ENCODE measurements at places on chromosomes 12 and 14.
A peak's percentile ranks its signal among the peaks of the same experiment; 100 is the strongest.

- DNase-seq = no peak
Observed at GRCh38 chr14:30357791-30358190, 201.2 kb upstream of the G2E3 start.

DNA sequence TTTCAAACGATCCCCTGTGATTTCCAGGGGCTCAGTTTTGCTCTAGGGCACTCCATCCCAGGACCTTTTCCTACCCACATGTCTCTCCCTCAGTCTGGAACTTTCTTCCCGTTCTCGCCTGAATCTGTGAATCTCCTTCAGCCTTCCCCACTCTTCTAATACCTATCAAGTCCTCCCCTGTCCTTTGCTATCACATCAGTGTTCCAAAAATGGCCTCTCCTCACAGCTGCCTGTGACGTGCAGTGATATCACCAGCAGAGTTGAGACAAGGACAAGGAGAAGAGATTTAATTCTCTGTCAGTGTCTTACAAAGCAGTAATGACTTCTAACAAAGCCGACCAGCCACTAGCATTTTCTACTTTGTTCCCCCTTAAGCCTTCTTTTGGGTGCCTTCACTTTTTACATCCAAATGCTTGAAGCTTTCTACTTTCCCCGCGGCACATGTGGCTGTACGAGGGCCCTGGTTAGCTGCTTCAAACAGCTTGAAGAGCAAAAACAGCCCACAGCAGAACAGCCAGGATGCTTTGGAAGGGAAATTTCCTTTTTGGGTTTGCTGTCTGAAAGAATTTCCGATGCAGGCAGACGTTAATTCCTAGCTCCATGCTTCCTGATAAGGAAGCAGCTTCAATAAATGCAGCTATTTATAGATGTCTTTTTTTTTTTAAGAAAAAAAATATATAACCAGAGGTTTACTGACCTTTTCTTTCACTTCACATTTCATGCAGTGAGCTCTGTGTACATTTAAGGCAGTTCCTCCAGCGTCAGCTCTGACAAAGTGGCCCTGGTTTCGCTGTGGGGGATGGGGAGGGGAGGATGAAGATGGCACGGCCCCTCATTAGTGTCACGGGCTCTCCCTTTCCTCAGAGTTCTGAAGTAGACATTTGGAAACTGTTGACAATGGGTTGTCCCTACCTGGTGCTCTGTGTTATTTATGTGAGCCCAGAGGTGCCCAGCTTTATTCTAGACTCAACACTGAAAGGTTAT lies 109.3 kb downstream of the ETV6 start:
- no peak for DNase-seq

DNA sequence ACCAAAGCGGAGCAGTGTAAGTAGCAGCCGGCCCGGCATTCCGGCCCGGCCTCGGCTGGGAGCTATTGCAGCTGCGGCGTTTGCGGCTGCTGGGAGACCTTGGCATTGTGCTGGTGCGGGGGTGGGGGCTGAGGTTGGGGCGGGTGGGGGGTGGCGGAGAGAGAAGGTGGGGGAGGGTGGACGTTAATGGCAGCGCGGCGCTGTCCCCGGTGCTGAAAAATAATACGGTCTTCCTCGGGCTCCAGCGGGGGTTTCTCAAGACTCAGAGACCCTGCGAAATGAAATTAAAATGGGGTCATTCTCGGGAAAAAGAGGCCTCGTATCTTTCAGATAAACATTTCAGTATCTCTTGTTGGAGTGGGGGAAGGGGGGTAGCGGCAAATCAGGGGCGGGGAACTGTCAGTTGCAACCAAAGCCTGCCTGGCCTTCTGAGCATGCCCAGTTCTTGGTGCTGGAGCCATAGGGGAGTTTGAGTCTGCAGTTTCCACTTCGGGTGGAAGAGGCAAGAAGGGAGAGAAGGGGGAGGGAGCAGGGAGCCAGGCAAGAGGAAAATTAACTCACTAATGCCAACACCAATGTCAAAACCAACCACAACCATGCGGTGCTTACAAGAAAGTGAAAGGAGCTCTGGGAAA lies 414 bp downstream of the UNC79 start:
- DNase-seq = no peak

DNA sequence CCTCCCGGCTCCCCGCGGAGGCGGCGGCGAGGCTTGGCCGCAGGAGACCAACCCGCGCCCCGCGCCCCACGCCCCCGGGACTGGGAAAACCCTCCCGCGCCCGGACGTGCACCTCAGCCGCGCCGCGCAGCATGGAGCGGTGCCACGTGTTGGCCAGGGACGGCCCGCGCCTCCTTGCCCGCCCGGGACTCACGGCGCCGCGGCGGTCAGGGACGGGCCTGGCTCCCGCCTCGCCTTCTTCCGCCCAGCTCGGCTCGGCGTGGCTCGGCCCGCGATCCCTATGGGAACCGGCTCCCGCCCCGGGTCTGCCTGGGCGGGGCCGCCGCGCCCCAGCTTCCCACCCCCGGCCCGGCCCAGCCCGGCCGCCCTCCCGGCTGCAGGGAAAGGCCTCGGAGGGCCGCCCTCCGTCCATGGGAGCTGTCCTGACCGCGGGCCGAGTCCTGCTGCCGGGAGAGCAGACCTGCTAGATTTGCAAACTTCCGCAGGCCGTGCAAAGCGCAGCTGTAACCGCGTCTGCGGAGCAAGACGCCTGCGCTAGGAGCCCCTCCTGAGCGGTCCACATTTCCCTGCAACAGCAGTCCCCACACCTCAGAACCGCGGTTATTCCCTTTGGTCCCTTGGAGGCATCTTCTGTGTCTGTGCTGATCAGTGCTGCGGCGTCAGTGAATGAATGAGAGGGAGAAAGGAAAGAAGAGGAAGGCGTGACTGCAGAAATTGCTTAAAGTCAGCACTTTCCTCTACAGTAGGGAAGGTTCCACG lies at the start of gene CDKL1:
Gene CDKL1 (minus strand): TSS at position 251 of the 759 bp plus-strand sequence. CDS start 1,013 bp downstream, outside the sequence.
- DNase-seq = peak; percentile 31

GRCh38 chr12:117352206-117352605 lies 9.2 kb downstream of the NOS1 start:
- DNase-seq = no peak

GRCh38 chr14:47240748-47241437 lies 434.5 kb downstream of the MDGA2 start:
- DNase-seq = no peak

- DNase-seq = no peak
Observed at GRCh38 chr12:88985011-88985410, 367.3 kb downstream of the DUSP6 start.

GRCh38 chr14:102786768-102787167 lies 9.5 kb downstream of the TRAF3 start:
- DNase-seq = no peak

GRCh38 chr14:93714605-93715004 lies 73.7 kb downstream of the PRIMA1 start:
- DNase-seq = no peak

- DNase-seq = no peak
Observed at GRCh38 chr12:117228239-117228638, 38.0 kb upstream of the FBXO21 start.

GRCh38 chr14:76720382-76720813 lies 40.9 kb upstream of the VASH1 start:
- DNase-seq = no peak

GRCh38 chr12:6533653-6533922 lies 729 bp upstream of the GAPDH start:
- DNase-seq = no peak

DNA sequence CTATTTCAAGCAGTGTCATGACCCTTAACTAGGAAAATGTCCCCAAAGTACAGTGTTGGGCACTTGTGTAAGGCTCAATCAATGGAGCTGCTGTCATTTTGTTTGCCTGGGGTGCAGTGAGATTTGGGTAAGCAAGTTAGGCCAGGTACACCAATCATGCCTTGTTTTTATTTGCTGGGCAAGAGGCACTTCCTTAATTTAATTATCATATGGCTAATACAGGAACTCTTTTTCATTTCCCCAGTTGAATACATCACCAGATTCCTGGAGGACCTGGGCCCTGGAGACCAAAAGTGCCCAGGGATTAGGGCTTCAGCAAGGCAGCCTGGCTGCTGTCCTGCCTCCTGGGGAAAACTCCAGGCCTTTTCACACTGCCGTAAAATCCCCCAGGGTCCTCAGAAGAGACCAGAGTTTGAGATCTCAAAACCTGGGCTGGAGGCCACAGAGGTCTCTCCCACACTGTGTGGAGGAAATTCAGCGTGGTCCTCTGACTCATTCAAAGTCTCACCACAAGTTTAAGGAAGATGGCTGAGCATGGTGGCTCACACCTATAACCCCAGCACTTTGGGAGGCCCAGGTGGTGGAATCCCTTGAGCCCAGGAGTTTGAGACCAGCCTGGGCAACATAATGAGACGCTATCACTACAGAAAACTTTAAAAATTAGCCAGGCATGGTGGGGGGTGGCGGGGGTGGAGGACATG lies 28.4 kb upstream of the FOXN3 start:
- peak; percentile 51 for DNase-seq

- no peak for DNase-seq
Observed at GRCh38 chr12:101777978-101778377, 38.7 kb upstream of the SYCP3 start.

DNA sequence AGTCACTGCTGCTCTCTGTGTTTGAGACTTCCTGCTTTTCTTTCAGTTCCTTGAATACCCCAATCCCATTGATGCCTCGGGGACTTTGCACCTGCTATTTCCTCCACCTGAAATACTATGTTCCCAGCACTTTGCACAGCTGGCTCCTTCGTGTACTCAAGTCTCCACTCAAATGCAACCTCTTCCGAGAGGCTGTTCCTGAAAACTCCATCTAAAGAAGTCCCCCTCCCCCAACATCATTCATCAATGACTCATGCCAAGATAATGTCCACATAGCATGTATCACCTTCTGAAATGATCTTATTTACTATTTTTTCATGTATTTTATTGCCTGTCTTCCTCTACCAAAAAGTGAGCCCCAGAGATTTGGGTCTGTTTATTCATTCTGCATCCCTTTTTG lies 48.6 kb downstream of the HSPB8 start:
- DNase-seq = no peak

- DNase-seq = peak; percentile 46
Observed at GRCh38 chr12:12975322-12976077, 23.5 kb upstream of the GPRC5D start.

DNA sequence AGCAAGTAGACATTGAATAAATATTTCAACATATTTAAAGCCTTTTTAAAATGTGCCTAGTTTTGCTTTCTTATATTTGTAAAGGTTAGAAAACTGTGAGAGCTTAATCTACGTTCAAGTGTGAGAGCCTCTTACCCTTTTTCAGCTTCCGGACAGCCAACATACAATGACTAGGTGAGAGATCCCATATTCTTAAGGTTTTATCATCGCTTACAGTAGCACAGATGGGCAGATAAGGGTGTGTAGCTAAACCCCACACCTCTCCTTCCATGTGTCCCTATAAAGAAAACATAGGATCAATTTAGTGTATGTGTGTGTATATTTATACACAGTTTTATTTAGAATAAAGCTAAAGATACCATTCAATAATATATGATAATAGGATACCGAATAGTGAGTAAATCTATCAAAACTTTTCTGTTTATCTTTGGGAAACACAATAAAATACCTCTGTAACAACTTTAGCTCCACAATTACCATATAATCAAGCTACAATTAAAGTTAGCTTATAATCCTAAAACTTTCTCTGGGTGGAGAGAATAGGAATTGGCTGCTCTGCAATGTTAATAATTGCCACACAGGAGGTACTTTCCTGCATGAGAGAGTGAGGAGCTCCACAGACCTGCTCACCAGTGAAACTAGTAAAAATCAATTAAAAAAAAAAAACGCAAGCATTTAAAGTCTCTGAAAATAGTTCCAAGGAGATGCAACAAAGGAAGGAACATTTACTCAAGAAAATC lies 110.8 kb downstream of the EML5 start:
- DNase-seq = no peak

All from hematopoietic multipotent progenitor cell (in vitro differentiated cells).